Stimulated activated CD4-positive, alpha-beta T cell treated with anti-CD3 and anti-CD28 coated beads, Interleukin-1b, Interleukin-23, amount 100 ng/mL, for 1 hour (primary cell): ENCODE measurements at places on chromosomes 4 and X.

DNA sequence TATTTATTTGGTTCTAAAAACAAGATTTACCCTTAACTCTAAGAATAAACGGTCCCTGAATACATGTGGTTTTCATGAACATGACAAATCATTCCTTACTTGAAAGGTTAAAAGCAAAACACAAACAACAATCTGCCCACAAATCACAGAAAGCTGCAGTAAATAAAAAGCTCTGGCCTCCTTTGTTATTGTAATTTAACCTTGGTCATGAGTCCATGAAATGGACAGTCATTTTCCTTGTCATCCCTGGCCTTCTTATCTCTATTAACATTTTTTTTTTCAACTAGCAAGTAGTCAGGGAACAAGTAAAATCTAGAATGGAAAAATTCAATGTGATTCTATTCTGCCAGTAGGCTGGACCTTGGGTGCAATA is 92.7 kb downstream of the SCD5 start:
- no peak for DNase-seq

- DNase-seq: no peak
These were observed 49.5 kb upstream of the SLC25A4 start for GRCh38 chr4:185093603-185094002.

GRCh38 chr4:186904101-186904500 is 180.4 kb upstream of the FAT1 start:
- DNase-seq: no peak

GRCh38 chr4:164177753-164178152 is 576.2 kb upstream of the SMIM31 start:
- DNase-seq: no peak

DNA sequence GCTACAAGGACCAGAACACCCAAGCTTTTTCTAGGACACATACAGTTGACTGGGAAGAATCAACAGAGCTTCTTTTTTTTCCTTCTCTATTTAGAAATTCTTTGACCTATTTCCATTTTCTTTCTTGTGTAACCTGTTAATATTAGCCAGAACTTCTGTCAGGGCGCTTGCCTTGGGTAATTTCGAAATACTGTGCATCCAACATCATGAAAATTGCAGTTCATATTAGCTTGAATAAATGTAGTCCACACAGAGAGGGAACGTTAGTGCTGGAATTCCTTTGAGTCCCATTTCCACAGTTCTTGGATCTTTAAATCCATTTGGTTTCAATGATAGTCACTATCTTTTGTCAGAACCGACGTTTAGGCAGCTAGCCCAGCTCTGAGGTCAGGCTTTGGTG is 141.8 kb downstream of the MXRA5 start:
- DNase-seq: no peak
